ENCODE measurements at places on chromosomes 3 and 15. TPM values are rescaled to one million over a fixed set of nuclear protein-coding genes. Genes with fewer than 3 reads are reported as not detected.

Gene STRC
- total RNA-seq, result not detected

Gene GRM7
- total RNA-seq, result under 0.01 TPM

Gene SST
- total RNA-seq, result not detected

Gene PCLAF
- total RNA-seq, result 14.7 TPM

Gene CFAP100
- total RNA-seq, result not detected

Gene A4GNT
- total RNA-seq, result not detected

Gene DOCK3
- 0.09 TPM for total RNA-seq

Gene CD276
- 104 TPM for total RNA-seq
